Liver (tissue), 10 donors: ENCODE measurements at places on chromosomes 2 and 18.

DNA sequence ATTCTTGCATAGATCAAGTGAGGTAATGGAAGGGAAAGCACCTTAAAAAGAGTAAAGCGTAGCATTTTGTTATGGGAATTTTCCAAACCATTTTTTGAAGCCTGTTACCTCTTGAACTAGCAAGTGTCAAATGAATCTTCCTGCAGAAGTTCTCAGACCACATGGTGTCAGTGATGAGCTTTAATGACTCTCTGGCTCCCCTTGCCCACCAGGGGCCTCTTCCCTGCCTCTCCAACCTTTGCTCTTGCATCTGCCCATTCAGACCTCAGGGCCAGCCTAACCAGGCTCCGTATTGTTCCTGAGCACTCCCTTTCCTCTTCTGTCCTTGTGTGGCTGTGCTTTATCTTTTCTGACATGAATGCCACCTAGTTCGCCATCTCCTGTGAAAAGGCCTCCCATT, 155.9 kb downstream of the DIS3L2 start:
- DNase-seq: no peak

DNA sequence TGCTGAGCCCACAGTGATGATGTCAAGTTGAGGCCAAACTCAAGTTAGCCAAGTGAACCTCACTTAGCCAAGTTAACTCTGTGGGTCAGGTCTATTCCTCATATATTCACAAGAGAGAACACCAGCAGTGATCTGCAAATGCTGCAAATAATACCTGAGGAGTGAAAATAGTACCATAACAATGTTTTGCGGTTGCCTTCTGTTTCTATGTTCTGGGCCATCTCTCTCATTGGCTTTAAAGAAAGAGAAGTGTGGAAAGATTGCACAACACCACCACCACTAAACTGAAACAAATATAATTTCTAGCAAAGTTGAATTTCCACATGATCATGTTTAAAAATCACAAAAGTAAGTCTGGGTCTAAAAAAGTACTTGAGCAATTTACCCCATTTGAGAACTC, 211.1 kb upstream of the GALNT5 start:
- no peak for DNase-seq

GRCh38 chr18:74342416-74343043, 26.9 kb downstream of the C18orf63 start:
- DNase-seq: no peak

DNA sequence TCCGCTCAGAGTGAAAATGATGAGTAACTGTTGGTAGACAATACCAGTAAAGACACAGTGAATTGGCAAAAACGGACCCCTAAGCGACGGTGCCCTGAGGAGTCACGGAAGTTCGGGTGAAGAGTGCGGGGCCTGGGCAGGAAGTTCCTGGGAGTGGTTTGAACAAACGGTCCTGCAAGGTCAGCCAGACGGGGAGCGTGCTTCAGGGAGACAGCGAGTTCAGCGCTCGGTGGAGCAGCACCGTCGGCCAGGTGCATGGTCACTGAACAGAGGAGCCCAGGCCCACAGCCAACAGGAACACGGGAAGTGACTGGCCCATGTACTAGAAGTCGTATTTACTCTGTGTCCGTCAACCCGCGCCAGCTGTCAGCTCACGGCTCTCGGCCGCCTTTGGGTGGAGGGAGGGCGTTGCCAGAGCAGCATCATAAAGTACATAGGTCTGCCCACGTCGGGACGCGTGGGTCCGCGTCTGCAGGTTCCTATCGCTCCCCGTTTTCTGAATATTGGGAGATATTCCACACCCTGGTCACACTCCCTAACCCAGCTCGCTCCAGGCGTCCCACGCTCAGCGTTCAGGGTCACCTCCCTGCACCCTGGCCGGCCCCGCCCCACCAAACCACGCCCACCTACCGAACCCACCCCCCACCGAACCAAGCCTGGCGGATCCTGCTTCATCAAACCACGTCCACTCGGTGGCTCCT, 75.6 kb upstream of the UXS1 start:
- DNase-seq: peak; percentile 61
